Activated T-helper 1 cell treated with Interleukin-2 at 50 U/mL for 16 hours (primary cell): ENCODE measurements at places on chromosomes 5 and 9.

- no peak for DNase-seq
These were observed 25.8 kb upstream of the FRRS1L start for GRCh38 chr9:109192732-109193361.

GRCh38 chr9:92392690-92393089 lies 11.7 kb downstream of the OGN start:
- no peak for DNase-seq

- DNase-seq, result no peak
These were observed 11.3 kb upstream of the TMEM141 start for GRCh38 chr9:136779808-136780207.

GRCh38 chr9:133735931-133736330 lies 2.2 kb downstream of the SARDH start:
- no peak for DNase-seq

DNA sequence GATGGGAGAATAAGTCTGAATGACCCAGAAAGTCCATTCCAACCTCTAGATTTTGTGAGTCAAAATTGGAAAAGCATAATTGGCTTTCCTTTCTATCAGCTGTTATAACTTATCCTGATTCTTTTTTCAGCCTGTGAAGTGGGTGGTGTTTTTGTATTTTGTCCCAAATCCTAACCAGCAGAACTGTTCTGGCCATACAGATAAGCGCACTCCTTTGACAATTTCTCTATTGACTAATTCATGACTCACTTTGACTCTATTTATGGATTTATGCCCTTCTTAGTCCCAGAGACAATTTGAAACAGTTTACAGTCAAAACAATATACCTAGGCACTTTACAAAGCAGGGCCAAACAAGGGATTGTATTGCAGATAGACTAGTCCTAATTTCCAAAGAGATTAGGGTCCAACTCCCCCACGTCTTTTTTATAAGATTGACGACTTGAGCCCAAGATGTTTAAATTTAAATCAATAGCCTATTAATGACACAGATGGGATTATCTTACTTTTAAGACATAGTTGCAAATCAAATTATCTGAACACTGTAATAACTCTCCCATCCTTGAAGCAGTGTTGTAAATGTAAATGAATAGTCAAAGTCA lies 301.7 kb upstream of the SEMA6A start:
- no peak for DNase-seq

DNA sequence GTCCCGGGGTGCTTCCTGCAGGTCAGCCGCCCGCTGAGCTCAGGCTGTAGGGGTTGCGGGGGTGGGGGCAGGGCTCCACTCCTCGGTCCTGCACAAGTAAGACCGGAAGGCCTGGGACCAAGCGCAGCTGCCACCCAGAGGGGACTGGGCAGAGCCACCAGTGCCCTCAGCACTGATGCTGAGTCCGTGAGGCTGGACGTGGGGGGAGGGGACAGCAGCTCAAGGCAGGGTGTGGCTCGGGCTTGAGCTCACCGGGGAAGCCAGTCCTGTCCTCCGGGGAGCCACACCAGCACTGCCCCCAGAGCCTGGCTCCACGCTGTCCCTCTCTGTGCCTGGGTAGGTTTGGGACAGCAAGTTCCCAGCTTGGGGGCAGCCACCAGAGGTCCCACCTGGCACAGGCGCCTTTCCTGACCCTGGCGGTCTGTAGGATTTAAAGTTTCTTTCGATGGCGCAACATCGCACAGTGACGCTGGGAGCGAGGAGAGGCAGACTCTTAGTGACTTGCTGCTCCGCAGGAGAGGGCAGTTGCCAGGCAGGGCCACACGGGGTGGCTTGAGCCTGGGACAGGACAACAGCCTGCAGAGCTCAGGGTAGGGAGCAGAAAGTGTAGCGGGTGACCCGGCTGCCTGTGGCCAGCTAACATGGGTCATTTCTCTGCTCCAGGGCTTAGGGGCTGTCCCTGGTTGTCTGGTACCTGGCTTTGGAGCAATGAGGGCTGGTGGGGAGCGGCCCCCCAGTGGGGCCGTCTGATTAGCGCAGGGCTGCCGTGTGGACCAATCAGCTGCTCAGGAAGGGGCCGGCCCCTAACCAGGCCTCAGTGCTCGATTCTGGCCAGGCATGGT lies 5.7 kb downstream of the LCN1 start:
- no peak for DNase-seq

- DNase-seq, result no peak
These were observed 255.3 kb downstream of the KIF4B start for GRCh38 chr5:155268770-155269425.

DNA sequence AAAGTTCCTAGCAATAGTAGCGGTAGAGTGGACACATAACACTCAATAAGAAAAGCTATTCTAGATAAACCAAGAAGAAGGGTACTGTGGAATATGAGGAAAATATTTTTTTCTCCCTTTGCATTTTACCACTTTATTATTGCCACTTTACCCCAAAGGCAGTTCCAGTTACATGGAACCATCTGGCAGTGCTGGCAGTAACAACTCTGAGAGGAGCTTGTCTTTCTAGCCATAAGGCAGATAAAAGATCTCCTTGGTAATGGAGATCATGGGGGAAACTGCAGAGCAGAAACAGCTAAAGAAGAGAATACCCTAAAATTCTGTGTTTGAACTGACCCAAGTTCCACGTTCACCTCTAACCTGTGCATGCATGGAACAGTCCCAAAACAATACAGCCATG lies 38.5 kb downstream of the UBTD2 start:
- no peak for DNase-seq

DNA sequence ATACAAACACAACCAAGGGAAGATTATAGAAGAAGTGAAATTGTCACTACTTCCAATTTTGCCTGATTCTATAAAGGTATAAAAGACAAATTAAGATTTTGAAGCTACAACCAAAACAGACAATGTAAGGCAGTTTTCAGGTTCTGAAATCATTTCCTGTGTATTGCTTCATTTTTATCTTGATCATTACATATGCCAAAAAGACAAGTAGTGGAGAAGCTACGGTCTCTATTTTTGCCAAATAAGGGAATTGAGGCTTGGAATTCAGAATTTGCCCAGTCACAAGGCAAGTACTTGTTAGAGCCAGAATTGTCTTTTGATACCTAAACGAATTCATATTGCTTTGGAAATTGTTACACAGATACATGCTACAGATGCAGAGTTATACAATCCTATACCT lies 20.6 kb downstream of the EDIL3 start:
- no peak for DNase-seq

DNA sequence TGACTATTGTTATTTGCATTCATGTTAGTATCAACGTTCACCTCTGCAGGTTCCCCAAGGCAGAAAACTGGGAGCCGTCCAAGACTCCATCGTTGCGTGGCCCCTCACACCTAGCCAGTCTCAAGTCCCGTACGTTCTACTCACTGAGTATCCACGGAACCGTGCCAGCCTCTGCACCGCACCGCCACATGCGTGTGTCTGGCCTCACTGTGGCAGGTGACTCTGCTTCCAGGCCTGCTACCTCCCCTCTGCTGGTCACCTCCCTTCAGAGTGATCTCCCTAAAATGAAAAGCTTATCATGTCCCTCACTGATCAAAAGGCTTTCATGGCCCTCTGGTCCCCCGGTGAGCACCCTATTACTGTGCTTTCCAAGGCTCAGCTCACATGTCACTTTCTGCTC lies 108.1 kb downstream of the GABBR2 start:
- no peak for DNase-seq

- no peak for DNase-seq
These were observed 269.8 kb downstream of the GADD45G start for GRCh38 chr9:89874351-89875321.

- no peak for DNase-seq
These were observed 2.0 kb upstream of the EBF1 start for GRCh38 chr5:159101685-159102084.

DNA sequence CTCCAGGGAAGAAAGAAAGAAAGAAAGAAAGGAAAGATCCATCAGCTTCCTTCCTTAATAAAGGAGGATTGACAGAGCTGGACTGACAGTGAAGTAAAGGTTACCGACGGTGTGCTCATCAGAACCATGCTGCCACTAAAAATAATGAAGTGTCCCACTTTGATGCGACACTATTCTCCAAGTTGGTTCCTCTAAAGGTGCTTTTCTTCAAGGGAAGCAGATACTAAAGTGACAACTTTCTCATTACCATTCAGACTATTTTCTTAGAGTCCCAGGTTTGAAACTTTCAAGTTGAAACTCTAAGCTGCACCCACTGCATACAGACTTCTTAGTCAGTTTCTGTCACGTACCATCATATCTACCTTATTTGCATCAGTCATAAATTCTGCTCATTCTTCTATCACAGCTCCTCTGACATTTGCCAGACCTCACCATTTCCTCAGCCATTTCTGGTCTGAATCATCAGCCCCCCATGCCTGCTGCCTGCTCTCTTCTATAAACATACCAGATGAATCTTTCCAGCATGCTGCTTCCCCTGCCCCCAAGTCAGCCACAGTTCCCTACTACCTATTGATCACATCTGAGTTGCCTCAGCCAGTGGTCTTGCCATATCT lies 177.6 kb downstream of the DEPDC1B start:
- no peak for DNase-seq
